ENCODE measurements at places on chromosomes 4 and X.

DNA sequence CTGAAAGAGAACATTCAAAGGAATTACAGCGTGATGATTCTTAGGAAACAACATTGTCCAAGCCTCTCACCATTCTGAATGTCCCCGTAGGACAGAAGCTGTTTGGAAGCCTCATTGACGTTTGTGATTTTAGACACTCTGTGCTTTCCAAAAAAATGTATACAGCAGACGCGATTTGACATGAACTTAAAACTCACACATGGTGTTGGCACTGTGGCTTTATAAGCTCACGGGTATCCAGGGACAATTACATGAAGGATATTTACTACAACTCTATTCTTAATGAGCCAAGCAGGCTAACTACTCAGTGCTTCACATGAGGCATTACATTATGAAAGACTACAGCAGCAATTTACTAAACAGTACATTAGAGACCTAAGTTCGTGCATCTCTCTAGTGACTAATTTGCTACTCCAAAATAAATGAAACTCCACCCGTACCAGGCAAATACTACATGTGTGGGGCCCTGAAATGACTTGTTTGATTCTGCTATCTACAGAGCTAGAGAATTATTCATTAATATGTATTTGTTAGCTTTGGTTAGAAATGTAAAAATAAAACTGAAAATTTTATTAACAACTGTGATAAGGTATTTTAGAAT is 620.7 kb downstream of the SPRY1 start:
- DNase-seq = no peak

DNA sequence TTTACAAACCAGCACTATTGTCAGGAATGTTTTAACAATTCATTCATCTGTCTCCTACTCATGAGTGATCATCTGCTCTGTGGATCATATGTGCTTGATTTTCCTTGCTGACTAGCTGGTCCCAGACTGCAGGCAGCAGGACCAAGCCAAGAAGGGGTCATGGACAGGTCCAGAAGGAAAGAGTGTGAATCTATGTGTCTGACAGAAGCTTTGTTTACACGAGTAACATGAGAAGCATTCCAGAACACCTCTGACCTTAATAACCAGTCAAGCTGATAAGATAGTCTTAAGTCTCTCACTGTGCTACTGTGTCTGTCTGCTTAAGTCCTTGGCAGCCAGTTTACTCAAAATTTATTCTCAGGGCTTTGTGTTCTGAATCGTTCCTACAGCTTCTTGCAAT is 39.0 kb downstream of the GUCY1A1 start:
- DNase-seq = no peak

DNA sequence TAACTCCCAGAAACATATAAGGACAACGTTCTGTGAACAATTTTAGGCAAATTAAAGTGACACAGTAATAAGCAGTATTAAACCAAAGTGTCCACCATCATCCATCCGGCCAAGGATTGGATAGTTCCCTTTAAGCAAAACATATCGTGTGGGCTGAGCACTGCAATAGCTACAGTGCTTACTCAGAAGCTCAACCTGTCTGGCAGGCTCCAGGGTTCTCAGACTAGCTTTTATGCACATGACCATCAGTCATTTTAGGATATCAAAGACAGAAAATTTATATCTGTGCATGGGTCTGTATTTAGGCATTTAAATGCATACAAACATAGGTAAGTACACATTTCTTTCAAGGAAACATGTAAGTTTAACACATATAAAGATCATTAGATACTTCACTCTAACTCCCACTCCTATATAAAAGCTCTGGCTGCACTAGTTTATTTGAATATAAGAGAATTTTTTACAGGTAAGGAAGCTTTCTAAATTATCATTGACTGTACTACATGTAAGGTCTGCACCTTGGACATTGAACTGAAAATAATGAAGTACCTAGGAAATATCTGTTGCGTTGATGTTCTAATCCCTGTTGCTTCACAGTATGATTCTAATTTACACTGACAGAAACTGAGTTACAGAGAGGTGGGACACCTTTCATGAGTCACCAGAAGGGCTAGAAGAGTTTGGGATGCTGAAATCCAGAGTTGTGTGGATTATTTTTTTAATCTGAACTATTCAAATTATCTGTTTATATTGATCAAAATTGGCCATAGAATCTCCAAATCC is 67.6 kb downstream of the ELOVL6 start:
- DNase-seq = no peak

DNA sequence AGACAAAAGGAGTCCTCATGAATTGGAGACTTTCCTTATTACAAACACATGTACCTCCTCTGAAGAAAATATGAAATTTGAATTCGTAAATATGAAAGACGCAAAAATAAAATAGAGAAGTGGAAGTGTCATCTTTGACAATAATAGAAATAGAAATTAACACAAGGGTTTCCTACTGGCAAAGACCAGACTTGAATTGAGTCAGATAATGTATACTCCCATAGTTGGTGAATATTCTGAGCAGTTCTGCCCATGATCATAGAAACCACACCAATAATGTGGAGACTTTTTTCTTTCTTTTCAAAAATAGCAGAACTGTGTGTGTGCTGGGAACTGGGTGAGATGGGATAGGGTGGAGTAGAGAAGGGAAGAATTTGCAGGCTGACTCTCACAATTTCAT is 277.7 kb upstream of the TET2 start:
- DNase-seq = no peak

DNA sequence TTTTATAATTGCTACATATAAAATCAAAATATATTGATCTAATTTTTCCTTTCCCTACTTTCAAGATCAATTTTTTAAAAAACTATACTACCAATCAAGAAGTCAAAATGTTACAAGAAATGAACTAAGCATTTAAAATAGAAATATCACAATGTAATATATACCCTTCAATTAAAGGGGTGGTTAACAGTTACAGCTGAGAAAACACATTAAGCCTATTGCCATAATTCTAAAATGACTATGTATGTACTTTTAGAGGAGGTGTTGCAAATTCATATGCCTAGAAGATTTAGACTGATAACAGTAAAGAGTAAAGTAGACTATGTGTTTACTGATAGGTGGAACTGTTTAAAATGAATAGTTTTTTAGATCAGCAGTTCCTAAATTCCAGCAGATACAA is 3.7 kb downstream of the NUP54 start:
- DNase-seq = no peak

- DNase-seq = no peak
These were observed 76.7 kb downstream of the TMEM131L start for GRCh38 chr4:153542834-153543233.

Measured in activated naive CD4-positive, alpha-beta T cell treated with Interleukin-2 at 50 U/mL for 16 hours (primary cell).